Common myeloid progenitor, CD34-positive (primary cell): ENCODE measurements at places on chromosomes 4 and X.

DNA sequence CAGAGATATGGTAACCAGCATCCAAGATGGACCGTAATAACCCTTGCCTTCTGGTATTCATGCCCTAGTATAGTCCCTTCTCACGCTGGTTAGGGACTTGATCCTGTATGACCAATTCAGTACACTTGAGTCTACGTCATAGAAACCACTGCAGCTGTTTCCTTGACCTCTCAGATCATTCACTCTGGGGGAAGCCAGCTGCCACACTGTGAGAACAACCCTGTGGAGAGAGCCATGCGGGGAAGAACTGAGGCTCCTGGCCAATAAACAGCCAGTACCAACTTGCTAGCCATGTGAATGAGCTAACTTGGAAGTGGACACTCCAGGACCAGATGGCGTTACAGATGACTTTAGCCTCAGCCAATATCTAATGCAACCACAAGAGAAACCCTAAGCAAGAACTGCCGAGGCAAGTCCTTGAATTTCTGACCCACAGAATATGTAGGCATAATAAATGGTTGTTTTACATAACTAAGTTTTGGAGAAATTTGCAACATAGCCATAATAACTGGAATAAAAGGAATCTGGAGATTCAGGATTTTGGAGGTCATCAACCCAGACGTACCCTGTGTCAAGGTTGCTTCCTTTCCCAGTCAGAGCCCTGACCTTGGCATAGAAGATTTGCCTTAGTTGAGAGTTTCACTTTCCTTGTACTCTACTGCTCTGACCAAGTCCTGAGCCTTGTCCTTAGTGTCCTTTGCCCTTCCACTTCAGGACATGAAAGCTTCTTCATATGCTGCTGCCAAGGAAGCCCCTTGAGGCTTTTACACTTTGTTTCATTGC is 87.3 kb upstream of the ZNF81 start:
- peak; percentile 26 for DNase-seq

DNA sequence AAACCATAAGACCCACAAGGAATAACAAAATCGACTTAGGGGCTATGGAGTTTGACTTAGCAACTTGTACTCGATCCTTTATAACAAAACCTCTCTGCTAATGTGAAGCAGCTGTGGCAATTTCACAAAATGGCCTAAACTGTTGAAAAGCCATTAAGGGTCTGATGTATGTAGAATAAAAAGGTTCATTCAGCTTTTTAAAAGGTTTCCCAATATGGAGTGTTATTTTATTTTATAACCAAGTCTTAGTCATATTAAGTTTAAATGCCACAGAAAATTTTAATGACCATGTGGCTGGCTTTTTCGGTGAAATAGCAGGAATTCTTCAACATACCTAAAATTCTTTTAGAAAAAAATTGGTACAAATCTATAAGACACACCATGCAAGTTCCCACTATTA is 291.8 kb upstream of the HAND2 start:
- no peak for DNase-seq

DNA sequence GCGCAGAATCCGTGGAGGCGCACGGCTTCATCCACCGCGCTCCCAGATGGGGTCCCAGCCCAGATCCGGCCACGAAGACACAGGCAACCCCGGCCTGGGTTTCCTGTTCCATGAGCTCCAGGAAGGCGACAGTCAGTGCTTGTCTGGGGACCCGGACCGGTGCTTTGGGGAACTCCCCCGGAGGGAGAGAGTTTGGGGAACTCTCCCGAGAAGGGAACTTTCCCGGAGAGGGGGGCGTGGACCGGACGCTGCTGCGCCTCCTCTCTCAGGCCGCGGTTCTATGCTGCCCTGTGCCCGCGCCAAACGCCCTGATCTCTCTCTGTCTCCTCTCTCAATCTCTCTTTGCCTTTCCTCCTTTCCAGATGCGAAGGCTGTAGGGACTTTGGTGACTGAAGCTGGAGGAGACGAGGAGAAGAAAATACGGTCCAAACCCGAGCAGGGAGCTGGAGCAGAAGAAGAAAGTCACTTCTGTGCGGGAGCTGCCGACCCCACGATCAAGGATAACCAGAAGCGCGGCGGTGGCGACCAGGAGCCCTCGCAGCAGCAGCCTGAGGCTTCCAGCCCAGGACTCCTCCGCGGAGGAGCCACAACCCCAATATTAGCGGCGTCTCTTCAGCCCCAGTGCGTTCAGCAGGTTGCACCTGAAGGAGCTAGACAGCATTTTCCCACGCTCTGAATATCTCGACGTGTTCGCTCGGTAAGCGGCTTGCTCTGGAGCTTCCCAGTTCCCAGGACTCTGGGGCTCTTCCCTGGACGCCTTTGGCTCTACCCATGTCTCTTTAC is 47.6 kb upstream of the NKAP start:
- no peak for DNase-seq

DNA sequence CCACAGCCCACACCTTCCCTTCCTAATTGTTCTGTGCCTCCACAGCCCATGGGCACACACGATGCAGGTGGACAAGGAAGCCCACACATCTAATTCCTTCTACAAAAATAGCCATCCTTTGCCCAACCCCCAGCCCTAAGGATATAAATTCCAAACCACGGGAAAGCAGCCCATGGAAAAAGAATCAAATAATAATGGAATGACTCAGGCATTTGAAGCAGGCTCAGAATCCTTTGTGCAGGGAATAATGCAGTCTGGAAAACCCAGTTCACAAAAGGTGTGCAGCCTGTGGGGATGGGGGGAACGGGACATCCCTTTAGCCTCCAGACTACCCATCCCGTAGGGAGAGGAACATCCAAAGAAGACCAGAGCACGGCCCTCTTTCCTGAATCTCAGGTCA is 342.3 kb upstream of the GALNT7 start:
- no peak for DNase-seq

DNA sequence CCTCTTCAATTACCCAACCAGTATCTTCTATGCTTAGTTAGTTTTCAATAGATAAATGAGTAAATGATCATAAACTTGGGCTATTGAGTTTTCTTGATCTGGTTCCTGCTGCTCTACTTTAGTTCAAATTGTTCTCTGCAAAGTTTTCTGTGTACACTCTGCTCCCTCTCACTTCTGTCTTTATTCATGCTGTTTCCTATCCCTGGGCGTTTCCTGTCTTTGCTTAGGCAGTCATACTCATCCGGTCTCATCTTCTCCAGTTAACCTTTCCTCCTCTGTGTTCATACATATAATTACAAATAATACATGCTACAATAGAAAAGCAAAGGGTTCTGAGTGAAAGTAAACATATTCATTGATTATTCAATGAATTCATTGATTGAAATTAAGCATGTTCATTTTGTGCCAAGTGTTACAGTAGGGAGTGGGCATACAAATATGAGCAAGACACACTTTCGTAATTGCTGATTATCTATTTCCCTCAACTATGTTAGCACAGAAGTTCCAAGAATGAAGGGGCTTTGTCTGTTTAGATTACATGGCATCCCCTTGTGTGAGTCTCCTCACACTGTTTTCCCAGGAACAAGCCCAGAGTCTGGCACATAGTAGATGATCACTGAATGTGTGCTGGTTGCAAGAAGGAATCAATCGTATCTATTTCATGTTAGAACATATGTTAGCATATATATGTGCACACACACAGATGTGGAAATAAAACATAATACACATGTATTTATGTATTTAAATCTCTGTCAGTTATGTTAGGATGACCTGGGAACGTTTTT is 1.1 kb downstream of the RAB39B start:
- DNase-seq, result peak; percentile 20

DNA sequence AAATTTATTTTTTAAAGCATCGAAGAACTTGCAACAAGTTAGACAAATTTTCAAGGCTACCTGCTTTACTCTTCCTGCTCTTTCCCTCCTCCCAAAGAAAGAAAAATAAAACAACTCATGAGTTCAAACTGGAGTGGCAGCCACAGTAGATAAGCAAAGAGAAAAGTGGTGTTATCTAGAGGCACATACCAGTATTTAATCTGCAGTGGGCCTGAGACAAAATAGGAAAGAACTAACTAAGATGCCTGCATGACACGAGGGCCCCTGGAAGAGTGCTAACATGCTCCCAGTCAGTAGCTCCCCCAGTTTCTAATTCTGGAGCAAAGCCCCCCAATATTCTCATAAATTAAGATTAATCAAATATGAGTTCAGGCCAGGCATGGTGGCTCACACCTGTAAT is 7.9 kb downstream of the ARL9 start:
- no peak for DNase-seq

- DNase-seq, result peak; percentile 56
Observed at GRCh38 chr4:53012738-53013137, 150.6 kb downstream of the RASL11B start.

DNA sequence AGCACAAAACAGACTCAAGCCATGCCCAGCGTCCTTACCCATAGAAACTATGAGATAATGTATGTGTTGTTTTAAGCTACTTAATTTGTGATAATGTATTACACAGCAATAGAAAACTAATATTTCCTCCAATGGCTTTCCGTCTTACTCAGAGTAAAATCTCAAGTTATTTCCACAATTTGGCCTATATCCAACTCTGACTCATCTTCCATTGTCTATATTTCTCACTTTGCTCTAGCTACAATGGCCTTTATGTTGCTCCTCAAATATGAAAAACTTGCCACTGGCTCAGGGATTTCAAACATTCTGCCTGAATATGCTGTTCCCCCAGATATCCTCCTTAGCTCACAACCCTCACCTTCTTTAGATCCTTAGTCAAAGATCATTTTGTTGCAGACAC is 31.6 kb downstream of the IQCM start:
- DNase-seq, result no peak

GRCh38 chr4:156945532-156945931 is 26.1 kb downstream of the PDGFC start:
- DNase-seq, result no peak

DNA sequence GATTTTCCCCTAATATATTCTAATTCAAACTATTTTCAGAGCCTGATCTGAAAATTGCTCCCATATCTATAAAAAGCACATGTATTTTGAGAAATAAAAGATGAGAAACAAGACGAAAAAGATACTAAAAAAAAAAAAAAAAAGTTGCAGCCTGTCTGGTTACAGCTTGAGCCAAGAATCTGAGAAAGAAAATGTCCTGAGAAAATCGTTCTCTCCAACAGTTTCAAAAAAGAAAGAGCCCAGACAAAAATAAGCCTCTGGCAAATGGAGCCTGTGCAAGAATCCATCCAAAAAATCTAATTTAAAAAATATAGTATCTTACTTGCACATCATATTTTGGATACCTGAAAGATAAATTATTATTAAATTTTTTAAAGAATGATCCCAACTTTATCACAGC is 163.0 kb upstream of the TBL1X start:
- no peak for DNase-seq

DNA sequence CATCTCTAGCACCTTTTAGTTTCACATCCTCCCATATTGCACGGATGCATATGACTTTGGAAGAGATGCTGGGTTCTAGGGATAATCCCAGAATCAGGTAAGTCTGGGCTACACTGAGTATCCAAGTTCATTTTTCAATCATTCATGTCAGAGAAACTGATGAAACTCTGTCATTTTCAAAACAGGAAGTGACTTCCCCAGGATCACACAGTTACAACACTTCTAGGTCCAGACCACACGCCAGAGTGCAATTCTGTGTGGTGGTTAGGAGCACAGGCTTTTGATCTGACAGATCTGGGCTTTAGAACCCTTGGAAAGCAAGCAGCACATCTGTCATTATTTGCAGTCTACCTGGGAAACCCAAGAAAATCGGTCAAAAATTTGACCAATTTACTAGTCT is 52.1 kb upstream of the CDKN2AIP start:
- no peak for DNase-seq

DNA sequence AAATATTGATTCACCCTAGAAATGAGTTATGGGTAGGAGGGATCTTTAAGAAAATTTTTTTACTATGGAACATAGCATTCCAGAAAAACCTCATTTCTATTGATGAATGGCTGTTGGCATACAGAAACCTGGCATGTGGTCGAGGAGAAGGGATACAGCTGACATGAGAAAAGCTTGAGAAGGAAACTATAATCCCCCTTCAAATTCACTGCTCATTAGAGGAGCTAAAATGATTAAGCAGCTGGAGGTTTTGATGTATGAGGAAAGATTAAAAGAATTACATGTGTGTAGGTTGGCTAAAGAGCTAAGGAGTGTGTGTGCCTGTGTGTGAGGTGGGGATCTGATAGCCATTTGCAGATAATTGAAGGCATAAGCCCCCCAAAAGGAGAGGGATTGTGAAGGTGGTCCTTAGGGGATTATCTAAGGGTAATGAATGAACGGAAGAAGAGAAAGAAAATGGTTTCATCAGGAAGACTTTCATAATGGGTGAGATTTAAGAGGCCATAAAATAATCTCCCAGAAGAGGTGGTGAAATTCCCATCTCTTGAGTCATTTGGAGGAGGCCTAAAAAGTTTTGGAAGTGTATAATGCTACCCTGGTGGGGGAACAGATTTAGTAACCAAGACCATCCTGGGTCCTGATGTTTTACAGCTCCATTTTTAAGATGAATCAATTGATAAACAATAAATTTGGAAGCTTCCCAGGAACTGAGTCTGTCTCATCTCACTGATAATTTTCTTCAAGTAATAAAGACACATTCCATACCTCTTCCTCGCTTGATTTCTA is 272.0 kb upstream of the HAND2 start:
- DNase-seq, result no peak

DNA sequence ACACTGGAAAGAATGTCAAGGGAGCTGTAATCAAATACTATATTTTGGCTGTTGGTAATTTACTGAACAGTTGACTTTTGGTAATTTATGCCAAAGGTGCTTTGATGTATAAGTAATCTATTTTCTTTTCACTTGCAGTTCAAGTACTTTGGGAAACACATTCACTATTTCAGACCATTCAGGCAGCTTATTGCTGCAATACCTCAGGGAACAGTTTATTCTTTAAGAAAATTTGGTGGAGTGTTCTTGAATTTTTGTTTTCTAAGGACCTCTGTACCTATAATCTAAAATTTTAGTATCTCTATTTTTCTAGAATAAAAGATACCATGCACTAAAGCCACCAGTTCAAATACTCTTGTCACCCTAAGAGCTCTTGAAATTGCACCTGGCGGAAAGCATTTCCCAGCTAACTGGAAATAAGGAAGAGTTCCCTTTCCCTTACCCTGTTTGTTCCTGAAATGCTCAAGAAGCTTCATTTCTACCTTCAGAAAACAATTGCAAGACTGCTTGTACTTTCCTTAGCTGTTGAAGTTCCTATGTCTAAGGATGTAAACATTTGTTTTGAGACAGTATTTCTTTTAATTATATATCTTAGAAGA is 633.5 kb upstream of the FAT1 start:
- no peak for DNase-seq
